ENCODE measurements at places on chromosomes 1 and 21.

GRCh38 chr1:96519851-96520578 is 201.6 kb upstream of the PTBP2 start:
- H3K27ac ChIP-seq, result no peak overlapping the region
- no peaks in the 10 kb centered on the region for H3K27me3 ChIP-seq
- no peaks in the 10 kb centered on the region for H3K36me3 ChIP-seq
- H3K4me1 ChIP-seq, result no peaks in the 10 kb centered on the region

DNA sequence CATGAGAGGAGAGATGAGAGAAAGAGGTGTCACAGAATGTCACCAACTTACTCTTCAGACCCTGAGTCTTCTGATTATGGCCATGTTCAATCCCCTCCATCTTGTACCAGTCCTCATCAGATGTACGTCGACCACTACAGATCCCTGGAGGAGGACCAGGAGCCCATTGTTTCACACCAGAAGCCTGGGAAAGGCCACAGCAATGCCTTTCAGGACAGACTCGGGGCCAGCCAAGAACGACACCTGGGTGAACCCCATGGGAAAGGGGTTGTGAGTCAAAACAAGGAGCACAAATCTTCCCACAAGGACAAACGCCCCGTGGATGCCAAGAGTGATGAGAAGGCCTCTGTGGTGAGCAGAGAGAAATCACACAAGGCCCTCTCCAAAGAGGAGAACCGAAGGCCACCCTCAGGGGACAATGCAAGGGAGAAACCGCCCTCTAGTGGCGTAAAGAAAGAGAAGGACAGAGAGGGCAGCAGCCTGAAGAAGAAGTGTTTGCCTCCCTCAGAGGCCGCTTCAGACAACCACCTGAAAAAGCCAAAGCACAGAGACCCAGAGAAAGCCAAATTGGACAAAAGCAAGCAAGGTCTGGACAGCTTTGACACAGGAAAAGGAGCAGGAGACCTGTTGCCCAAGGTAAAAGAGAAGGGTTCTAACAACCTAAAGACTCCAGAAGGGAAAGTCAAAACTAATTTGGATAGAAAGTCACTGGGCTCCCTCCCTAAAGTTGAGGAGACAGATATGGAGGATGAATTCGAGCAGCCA is 8.0 kb downstream of the ELOA start:
- peaks cover 81% of the 10 kb centered on the region for H3K36me3 ChIP-seq
- H3K4me3 ChIP-seq, result no peak overlapping the region
- no peaks in the 10 kb centered on the region for H3K27me3 ChIP-seq
- no peak overlapping the region for H3K27ac ChIP-seq

- H3K4me1 ChIP-seq, result no peaks in the 10 kb centered on the region
- no peak overlapping the region for H3K4me3 ChIP-seq
- H3K36me3 ChIP-seq, result peaks cover 56% of the 10 kb centered on the region
Measured at GRCh38 chr1:117877823-117878222, 51.6 kb downstream of the GDAP2 start.

DNA sequence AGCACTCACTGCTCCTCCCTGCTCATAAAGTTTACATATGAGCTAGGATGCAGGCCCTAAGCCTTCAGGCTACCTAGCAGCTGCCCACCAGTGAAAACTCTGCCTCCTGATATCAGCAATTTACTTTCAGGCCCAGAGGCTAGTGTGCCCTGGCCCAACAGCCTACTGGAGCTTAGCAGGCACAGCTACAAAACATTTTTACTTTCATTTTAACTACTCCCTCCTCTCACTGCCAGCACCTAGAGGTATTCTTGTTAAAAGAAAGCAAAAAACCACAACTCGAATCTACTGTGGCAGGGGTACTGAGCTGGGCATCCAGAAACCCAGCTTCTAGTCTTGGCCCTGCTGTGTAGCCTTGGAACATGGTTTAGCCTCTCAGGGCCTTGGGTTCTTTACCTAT is 5.8 kb upstream of the LORICRIN start:
- no peaks in the 10 kb centered on the region for H3K36me3 ChIP-seq
- no peaks in the 10 kb centered on the region for H3K4me1 ChIP-seq
- H3K4me3 ChIP-seq, result no peak overlapping the region
- no peak overlapping the region for H3K27ac ChIP-seq
- no peaks in the 10 kb centered on the region for H3K27me3 ChIP-seq

GRCh38 chr1:173409613-173410012 is 67.5 kb upstream of the PRDX6 start:
- H3K36me3 ChIP-seq, result no peaks in the 10 kb centered on the region
- H3K4me1 ChIP-seq, result peaks cover 48% of the 10 kb centered on the region
- H3K4me3 ChIP-seq, result no peak overlapping the region

- DNase-seq, result no peak
- no peaks in the 10 kb centered on the region for H3K36me3 ChIP-seq
- H3K4me3 ChIP-seq, result no peak overlapping the region
Measured at GRCh38 chr21:39661740-39662139, 49.0 kb downstream of the B3GALT5 start.

DNA sequence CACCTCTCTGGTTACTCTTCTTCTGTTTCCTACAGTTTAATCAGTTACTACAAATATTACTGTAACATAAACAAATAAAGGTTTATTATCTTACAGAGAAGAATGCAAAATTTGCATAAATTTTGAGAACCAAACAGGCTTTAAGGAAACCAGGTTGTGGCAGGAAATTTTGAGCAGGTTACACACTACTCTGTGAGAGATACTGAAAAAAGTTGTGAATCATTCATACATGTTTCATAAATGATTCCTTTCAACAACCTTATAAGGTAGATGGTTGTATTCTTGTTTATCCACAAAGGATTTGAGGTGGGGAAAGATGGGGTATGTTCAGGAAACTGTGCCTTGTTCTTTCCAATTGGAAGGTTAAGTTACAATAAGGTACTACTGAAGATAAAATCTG is 58.6 kb downstream of the MAST2 start:
- no peaks in the 10 kb centered on the region for H3K4me1 ChIP-seq
- no peak for DNase-seq
- H3K4me3 ChIP-seq, result no peak overlapping the region
- no peak overlapping the region for H3K27ac ChIP-seq
- H3K36me3 ChIP-seq, result no peaks in the 10 kb centered on the region

- H3K4me3 ChIP-seq, result no peak overlapping the region
- H3K27me3 ChIP-seq, result no peaks in the 10 kb centered on the region
- no peaks in the 10 kb centered on the region for H3K36me3 ChIP-seq
- H3K4me1 ChIP-seq, result peaks cover 7% of the 10 kb centered on the region
- DNase-seq, result peak; percentile 29
Measured at GRCh38 chr21:46142582-46143473, 12.6 kb downstream of the FTCD start.

GRCh38 chr21:46254208-46254975 is 25.8 kb upstream of the LSS start:
- 0 out of 2 replicates have a peak, but pooled peaks cover 5% of the 10 kb centered on the region for H3K4me1 ChIP-seq
- no peak for DNase-seq
- H3K27me3 ChIP-seq, result no peaks in the 10 kb centered on the region
- H3K27ac ChIP-seq, result no peak overlapping the region
- peaks cover 96% of the 10 kb centered on the region for H3K36me3 ChIP-seq
- no peak overlapping the region for H3K4me3 ChIP-seq

DNA sequence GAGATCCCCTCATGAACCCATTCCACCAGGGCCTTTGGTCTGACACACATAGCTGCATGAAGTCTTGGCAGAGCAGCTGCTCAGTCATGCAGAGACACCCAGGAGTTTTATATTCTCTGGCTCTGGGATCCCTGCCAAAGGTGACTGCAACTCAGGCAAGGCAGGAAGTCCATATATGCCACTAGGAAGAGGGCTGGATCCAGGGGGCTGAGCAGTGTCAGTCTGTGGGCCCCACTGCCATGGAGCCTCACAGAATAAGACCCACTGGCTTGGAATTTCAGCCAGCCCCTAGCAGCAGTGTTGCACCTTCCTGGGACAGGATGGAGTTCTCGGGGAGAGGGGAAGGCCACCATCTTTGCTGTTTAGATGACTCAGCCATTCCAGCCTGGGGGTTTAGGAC is 199.7 kb downstream of the TBX15 start:
- no peaks in the 10 kb centered on the region for H3K4me1 ChIP-seq
- no peak overlapping the region for H3K27ac ChIP-seq
- H3K36me3 ChIP-seq, result no peaks in the 10 kb centered on the region
- no peak for DNase-seq

- no peak for DNase-seq
- no peak overlapping the region for H3K4me3 ChIP-seq
- no peaks in the 10 kb centered on the region for H3K36me3 ChIP-seq
- peak overlapping the region; percentile 83 for H3K27ac ChIP-seq
Measured at GRCh38 chr1:210456731-210457255, 128.1 kb downstream of the HHAT start.

DNA sequence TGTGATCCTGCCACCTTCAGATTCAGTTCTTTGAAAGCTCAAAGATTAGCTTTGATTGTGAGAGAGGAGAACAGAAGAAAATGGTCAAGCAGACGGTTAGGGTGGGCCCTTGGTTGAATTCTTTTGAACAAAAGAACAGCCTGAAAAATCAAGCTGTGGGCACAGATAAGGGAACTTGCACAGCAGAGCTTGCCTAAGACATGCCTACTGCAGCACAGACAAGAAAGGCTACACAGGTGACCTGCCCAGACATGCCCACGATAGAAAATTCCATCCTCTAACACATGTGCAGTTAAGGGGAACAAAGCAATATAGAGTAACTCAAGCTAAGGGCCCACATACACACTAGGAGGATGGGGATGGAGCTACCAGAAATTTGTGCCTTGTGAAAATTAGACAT is 512.5 kb upstream of the LRRC7 start:
- DNase-seq, result no peak
- H3K36me3 ChIP-seq, result no peaks in the 10 kb centered on the region
- no peaks in the 10 kb centered on the region for H3K27me3 ChIP-seq
- no peak overlapping the region for H3K27ac ChIP-seq
- no peaks in the 10 kb centered on the region for H3K4me1 ChIP-seq
- no peak overlapping the region for H3K4me3 ChIP-seq

DNA sequence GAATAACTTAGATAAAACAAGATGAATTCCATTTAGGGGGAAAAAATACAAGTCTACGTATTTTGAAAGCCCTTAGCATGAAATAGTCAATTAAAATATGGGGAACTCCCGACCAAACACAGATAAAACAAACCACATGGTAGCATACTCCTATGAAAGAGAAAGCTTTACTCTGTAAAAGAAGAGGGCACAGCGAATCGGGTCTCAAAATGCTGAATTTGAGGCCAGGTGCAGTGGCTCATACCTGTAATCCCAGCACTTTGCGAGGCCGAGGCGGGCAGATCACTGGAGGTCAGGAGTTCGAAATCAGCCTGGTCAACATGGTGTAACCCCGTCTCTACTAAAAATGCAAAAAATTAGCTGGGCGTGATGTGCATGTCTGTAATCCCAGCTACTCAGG is 116.9 kb upstream of the TIAM1 start:
- no peaks in the 10 kb centered on the region for H3K27me3 ChIP-seq
- DNase-seq, result no peak
- H3K4me1 ChIP-seq, result no peaks in the 10 kb centered on the region
- H3K27ac ChIP-seq, result no peak overlapping the region

- no peak for DNase-seq
- no peaks in the 10 kb centered on the region for H3K36me3 ChIP-seq
- H3K4me3 ChIP-seq, result no peak overlapping the region
- H3K27ac ChIP-seq, result no peak overlapping the region
- no peaks in the 10 kb centered on the region for H3K27me3 ChIP-seq
Measured at GRCh38 chr1:245337829-245338484, 183.2 kb downstream of the KIF26B start.

DNA sequence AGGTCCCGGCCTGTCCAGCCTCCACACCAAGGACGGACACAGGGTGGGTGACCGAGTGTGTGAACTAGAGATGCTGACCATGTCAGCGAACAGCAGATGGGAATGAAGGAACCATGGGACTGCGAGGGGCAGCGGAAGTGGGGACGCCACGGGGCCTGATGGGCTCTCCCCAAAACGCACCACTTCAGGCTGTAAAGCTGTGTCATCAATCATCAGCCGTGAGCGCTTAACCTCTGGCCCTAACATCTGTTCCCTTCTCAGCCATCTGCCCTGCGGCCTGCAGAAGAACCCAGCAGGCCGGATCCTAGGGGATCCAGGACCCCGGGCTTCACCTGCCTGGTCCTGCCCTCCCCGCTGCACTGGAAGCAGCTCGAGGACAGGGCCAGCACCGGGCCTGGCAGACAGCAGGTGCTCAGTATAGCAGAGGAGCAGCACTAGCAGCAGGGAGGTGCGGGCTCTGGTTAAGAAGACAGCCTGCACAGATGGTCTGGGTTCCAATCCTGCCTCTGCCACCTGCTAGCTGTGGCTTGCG is 58.7 kb downstream of the DMRTB1 start:
- no peak overlapping the region for H3K27ac ChIP-seq
- H3K36me3 ChIP-seq, result no peaks in the 10 kb centered on the region
- no peak for DNase-seq

DNA sequence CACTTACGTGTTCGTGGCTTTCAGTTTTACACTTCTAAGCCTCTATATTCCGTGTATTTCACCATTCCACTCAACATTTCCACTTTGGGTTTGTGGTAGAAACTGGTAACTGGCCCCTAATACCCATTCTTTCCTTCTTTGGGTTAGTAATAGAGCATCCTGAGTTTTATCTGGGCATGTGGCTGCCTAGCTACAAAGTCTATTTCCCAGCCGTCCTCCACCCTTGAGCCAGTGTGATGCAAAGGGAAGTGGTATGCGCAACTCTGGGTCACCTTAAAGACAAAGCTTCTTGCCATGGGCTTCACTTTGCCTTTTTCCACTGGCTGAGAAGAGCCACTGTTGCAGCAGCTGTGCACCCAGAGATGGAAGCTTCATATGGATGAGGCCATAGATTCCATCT is 73.9 kb downstream of the LAMC2 start:
- no peak for DNase-seq
- no peaks in the 10 kb centered on the region for H3K36me3 ChIP-seq
- no peak overlapping the region for H3K4me3 ChIP-seq
- no peak overlapping the region for H3K27ac ChIP-seq
- peaks cover 17% of the 10 kb centered on the region for H3K27me3 ChIP-seq
- no peaks in the 10 kb centered on the region for H3K4me1 ChIP-seq

DNA sequence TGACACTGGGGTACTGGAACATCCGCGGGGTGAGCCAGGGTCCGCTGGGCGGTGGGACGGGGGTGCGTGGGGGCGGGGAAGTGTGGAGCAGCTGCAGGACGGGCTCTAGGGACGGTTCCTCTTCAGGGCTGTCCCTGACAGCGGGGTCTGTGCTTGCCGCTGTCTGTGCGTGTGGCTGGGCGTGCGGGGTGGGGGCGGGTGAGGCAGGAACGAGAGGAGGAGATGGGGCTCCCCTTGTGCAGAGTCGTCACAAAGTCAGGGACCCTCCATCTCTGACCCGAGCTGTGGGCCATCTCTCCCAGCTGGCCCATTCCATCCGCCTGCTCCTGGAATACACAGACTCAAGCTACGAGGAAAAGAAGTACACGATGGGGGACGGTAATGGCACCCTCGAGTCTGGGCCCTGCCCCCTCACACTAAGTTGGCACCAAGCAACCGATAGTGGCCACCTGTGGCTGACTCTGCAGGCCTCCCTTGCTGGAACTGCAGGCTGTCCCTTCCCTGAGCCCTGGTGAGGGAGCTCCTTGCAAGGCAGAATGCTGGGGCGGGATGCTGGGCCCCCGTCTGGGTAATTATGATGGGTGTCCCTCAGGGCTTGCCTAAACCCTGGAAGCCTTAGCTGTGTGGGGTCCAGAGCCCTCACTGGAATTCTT is 392 bp downstream of the GSTM2 start:
- peaks cover 13% of the 10 kb centered on the region for H3K4me1 ChIP-seq
- no peak for DNase-seq
- H3K4me3 ChIP-seq, result no peak overlapping the region
- H3K27me3 ChIP-seq, result no peaks in the 10 kb centered on the region

GRCh38 chr1:220873868-220874655 is 5.2 kb upstream of the HLX start:
- no peaks in the 10 kb centered on the region for H3K4me1 ChIP-seq
- DNase-seq, result peak; percentile 37
- no peak overlapping the region for H3K4me3 ChIP-seq
- H3K27ac ChIP-seq, result no peak overlapping the region

GRCh38 chr21:46248422-46248782 is 19.8 kb upstream of the LSS start:
- no peaks in the 10 kb centered on the region for H3K4me1 ChIP-seq
- no peak for DNase-seq
- no peaks in the 10 kb centered on the region for H3K27me3 ChIP-seq
- H3K4me3 ChIP-seq, result no peak overlapping the region
